ENCODE measurements at places on chromosomes 12 and 14. TPM values are rescaled to one million over a fixed set of nuclear protein-coding genes. Genes with fewer than 3 reads are reported as not detected.

GRCh38 chr14:21215879-21216251 is 53.4 kb downstream of the HNRNPC start:
- peaks cover 18% of the 10 kb centered on the region for H3K36me3 ChIP-seq
- peak overlapping the region; percentile 99 for H3K27ac ChIP-seq
- no peak for DNase-seq

GRCh38 chr12:60070552-60070951 is 474.7 kb downstream of the SLC16A7 start:
- H3K4me3 ChIP-seq: no peak overlapping the region
- no peaks in the 10 kb centered on the region for H3K27me3 ChIP-seq
- no peak overlapping the region for H3K27ac ChIP-seq
- H3K36me3 ChIP-seq: no peaks in the 10 kb centered on the region
- no peaks in the 10 kb centered on the region for H3K4me1 ChIP-seq
- DNase-seq: no peak

- no peak for DNase-seq
- H3K27ac ChIP-seq: no peak overlapping the region
- peaks cover 3% of the 10 kb centered on the region for H3K27me3 ChIP-seq
- H3K4me3 ChIP-seq: no peak overlapping the region
- no peaks in the 10 kb centered on the region for H3K36me3 ChIP-seq
- H3K4me1 ChIP-seq: no peaks in the 10 kb centered on the region
These were observed 2.2 kb downstream of the SLC10A1 start for GRCh38 chr14:69794791-69795190.

DNA sequence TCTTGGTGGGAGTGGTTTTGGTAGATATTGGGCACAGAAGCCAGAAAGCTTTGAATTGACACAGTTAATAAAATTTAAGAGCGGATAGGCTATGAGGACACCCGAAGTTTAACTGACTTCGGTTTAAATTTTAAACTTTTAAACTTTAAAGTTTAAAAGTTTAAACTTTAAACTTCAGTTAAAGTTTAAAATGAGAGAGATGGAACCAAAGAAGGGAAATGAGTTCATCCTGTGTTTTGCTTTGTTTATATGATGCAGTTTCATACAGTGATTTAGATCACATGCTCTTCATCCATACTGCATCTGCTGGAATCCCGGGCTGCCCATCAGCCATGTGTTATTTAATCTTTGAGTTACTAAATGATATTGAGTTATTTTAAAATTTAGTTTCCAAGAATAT is 27.2 kb upstream of the LRRK2 start:
- H3K36me3 ChIP-seq: no peaks in the 10 kb centered on the region
- H3K4me3 ChIP-seq: no peak overlapping the region
- peaks cover 10% of the 10 kb centered on the region for H3K27me3 ChIP-seq
- no peak overlapping the region for H3K27ac ChIP-seq
- peaks cover 5% of the 10 kb centered on the region for H3K4me1 ChIP-seq
- DNase-seq: no peak

OXA1L gene
- 135 TPM for total RNA-seq

DNA sequence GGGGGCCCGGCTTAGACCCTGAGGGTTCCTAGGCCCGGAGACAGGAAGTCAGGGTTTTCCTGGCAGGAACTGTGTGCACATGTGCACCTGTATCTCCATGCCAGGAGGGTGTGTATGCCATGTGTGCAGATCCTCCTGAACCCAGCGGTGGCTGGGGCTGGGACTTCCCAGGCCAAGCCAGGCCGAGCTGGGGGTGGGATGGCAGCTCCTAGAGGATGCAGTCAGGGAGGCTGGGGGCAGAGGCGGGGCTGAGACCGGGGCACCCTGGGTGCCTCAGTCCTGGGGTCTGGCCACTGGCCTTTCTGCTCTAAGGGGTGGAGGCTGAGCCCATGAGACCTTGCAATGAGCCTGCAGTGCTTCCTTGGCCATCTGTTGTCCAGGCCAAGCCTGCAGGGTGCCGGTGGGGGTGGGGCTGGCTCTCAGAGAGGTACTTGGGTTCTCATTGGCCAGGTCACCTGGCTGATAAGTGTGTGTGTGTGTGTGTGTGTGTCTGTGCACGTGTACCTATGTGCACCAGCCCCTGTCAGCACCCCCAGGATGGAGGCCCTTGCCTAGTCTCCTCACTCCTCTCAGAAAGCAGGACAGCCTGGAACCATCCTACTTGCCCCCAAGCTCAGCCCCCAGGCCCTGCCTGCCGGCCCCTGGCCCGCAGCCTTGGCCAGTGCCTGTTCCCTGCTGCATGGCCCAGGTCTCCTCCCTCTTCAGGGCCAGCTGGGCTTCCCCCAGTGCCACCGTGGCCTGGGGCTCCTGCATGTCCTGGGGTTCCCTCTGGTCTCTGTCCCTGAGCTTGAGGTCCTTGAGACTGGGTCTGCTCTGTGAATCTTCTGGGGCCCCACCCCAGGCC is 10.6 kb upstream of the TNFAIP2 start:
- no peak overlapping the region for H3K27ac ChIP-seq
- H3K36me3 ChIP-seq: no peaks in the 10 kb centered on the region

- DNase-seq: peak; percentile 22
- H3K27ac ChIP-seq: peak overlapping the region; percentile 27
- H3K4me3 ChIP-seq: peak overlapping the region; percentile 63
- H3K36me3 ChIP-seq: no peaks in the 10 kb centered on the region
- H3K4me1 ChIP-seq: peaks cover 25% of the 10 kb centered on the region
- no peaks in the 10 kb centered on the region for H3K27me3 ChIP-seq
These were observed 77.5 kb downstream of the PELI2 start for GRCh38 chr14:56195704-56196103.

GRCh38 chr12:106049105-106049504 is 89.6 kb downstream of the NUAK1 start:
- no peak overlapping the region for H3K4me3 ChIP-seq
- no peaks in the 10 kb centered on the region for H3K4me1 ChIP-seq

GRCh38 chr14:22255017-22255950 is 333.7 kb downstream of the DAD1 start:
- H3K4me1 ChIP-seq: no peaks in the 10 kb centered on the region
- DNase-seq: no peak
- H3K27me3 ChIP-seq: no peaks in the 10 kb centered on the region
- H3K36me3 ChIP-seq: no peaks in the 10 kb centered on the region

- no peaks in the 10 kb centered on the region for H3K27me3 ChIP-seq
- DNase-seq: no peak
- peaks cover 60% of the 10 kb centered on the region for H3K4me1 ChIP-seq
These were observed 735 bp upstream of the MAPKAPK5 start for GRCh38 chr12:111841236-111841749.

TMTC3 gene
- total RNA-seq: 9.8 TPM

ATP5F1B gene
- total RNA-seq: 661 TPM

INSM2 gene
- total RNA-seq: 0.16 TPM

- no peak for DNase-seq
- no peak overlapping the region for H3K4me3 ChIP-seq
- no peaks in the 10 kb centered on the region for H3K4me1 ChIP-seq
- no peaks in the 10 kb centered on the region for H3K27me3 ChIP-seq
- H3K27ac ChIP-seq: no peak overlapping the region
These were observed 79.1 kb upstream of the EGLN3 start for GRCh38 chr14:34029921-34030334.

MANSC1 gene
- 1.5 TPM for total RNA-seq

HOXC12 gene
- not detected for total RNA-seq

DNA sequence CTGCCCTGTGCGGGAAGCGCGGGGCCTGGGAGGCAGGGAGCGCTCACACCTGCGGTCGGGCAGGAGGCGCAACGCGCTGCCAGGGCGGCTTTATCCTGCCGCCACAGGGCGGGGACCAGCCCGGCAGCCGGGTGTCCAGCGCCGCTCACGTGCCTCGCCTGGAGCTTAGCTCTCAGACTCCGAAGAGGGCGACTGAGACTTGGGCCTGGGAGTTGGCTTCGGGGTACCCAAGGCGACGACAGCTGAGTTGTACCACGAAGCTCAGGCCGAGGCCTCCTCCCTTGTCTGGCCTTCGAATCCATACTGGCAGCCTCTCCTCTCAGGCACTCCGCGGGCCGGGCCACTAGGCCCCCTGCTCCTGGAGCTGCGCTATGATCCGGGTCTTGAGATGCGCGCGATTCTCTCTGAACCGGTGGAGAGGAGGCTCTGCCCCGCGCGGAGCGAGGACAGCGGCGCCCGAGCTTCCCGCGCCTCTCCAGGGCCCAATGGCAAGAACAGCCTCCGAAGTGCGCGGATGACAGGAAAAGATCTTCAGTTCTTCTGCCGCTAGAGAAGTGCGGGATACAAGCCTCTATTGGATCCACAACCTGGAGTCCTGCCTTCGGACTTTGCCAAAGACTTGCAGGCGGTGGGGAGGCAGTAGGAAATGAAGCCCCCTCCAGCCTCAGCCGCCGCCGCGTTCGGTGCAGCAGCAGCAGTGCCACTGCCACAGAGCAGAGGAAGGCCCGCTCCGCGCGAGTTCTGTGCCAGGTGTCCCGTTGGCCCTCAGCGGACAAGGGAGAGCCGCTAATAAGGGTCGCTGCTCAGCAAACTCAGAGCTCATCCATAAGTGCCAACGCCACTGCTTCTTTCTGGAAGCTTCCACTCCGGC is 6.8 kb downstream of the SIX1 start:
- H3K4me3 ChIP-seq: peak overlapping the region; percentile 72
- no peak for DNase-seq
- no peak overlapping the region for H3K27ac ChIP-seq
- peaks cover 1% of the 10 kb centered on the region for H3K36me3 ChIP-seq
- H3K4me1 ChIP-seq: peaks cover 51% of the 10 kb centered on the region

- DNase-seq: peak; percentile 91
- H3K4me3 ChIP-seq: peak overlapping the region; percentile 50
- H3K27me3 ChIP-seq: peaks cover 91% of the 10 kb centered on the region
- no peaks in the 10 kb centered on the region for H3K36me3 ChIP-seq
- H3K27ac ChIP-seq: peak overlapping the region; percentile 35
- peaks cover 54% of the 10 kb centered on the region for H3K4me1 ChIP-seq
These were observed 536 bp upstream of the WNT1 start for GRCh38 chr12:48977290-48978281.

- H3K36me3 ChIP-seq: peaks cover 30% of the 10 kb centered on the region
- H3K4me1 ChIP-seq: peaks cover 30% of the 10 kb centered on the region
- no peak for DNase-seq
- H3K4me3 ChIP-seq: no peak overlapping the region
- no peak overlapping the region for H3K27ac ChIP-seq
These were observed 36.7 kb downstream of the SLC25A47 start for GRCh38 chr14:100359881-100360280.

DNA sequence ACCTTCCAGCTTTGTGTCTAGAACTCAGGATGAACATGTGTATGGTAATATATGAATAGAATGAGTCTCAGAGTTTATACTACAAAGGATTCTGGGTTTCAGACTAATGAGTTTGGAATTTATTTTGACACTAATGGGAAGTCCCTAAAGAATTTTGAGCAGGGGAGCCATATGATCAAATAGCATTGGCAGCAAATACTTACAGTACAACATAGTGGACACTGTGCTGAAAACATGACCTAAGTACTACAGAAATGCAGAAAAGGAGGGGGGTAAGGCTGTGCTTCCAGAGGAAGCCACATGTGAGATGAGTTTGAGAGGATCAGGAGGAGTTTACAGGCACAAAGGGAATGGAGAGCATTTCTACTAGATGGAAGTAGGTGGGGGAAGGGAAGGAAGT is 225.8 kb downstream of the C12orf42 start:
- no peak overlapping the region for H3K27ac ChIP-seq
- H3K4me3 ChIP-seq: no peak overlapping the region
- H3K36me3 ChIP-seq: no peaks in the 10 kb centered on the region
- DNase-seq: no peak
- H3K4me1 ChIP-seq: peaks cover 26% of the 10 kb centered on the region

GRCh38 chr12:5276327-5276880 is 155.5 kb upstream of the NTF3 start:
- H3K27ac ChIP-seq: no peak overlapping the region
- no peaks in the 10 kb centered on the region for H3K36me3 ChIP-seq
- H3K27me3 ChIP-seq: no peaks in the 10 kb centered on the region
- no peaks in the 10 kb centered on the region for H3K4me1 ChIP-seq
- H3K4me3 ChIP-seq: no peak overlapping the region
- no peak for DNase-seq

GPR84 gene
- 3.8 TPM for total RNA-seq

DNA sequence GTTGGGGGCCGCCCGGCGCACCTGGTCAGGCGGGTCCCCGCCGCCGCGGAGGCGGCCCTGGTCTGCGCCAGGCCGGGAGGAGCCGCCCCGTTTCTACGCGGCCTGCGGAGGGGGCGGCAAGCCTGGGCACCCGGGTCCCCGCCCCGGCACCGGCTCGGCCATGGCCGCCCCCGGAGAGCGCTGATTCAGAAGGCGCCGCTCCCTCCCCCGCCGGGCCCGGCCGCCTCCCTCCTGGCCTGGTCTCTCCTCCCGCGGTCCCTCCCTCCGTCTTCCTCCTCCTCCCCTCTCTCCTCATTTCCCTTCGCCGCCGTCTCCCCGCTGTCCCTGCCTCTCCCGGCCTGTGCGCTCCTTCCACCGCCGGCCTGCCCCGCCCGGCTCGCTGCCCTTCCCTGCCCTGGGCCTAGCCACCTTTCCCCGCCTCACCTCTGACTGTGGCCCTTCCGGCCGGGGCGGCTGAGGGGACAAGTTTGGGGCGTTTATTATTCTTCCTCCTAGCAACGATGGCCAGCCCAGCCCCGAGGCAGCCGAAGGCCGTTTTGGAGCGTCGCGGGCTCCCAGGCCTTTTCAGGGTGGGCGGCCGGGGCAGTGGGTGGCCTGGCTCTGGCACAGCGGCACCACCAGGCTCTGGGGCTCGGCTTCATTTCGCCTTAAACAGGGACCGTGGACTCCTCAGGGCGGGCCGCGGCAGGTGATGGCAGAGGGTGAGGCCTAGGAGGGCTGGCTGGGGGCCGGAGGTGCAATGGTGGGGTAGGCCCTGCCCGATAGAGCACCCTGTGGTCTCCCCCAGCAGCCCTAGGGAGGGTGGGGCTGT is 768 bp downstream of the CEP170B start:
- H3K27me3 ChIP-seq: peaks cover 17% of the 10 kb centered on the region
- H3K36me3 ChIP-seq: no peaks in the 10 kb centered on the region
- peak; percentile 55 for DNase-seq
- peaks cover 5% of the 10 kb centered on the region for H3K4me1 ChIP-seq
- H3K4me3 ChIP-seq: peak overlapping the region; percentile 81

DAZAP2 gene
- 114 TPM for total RNA-seq

DNA sequence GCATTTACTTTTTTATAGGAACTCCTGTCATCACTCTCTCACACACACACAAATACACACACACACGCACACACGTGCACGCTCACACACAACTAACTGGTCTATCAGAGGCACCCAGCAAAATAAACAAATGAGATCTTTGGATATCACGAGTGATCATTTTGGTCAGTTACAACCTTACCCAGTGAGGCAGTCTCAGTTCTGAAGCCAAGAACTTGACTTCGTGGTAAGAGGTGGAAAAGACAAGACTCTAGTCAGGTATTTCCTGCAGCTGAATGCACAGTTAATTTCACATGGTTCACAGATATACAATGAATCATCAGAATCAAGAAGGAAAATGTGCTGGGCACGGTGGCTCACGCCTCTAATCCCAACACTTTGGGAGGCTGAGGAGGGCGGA is 39.4 kb downstream of the ATF7 start:
- H3K27ac ChIP-seq: no peak overlapping the region
- H3K4me3 ChIP-seq: no peak overlapping the region
- DNase-seq: no peak
- H3K4me1 ChIP-seq: peaks cover 56% of the 10 kb centered on the region
- peaks cover 1% of the 10 kb centered on the region for H3K36me3 ChIP-seq
- no peaks in the 10 kb centered on the region for H3K27me3 ChIP-seq

GRCh38 chr12:10031321-10031720 is 839 bp downstream of the CLEC9A start:
- no peak overlapping the region for H3K4me3 ChIP-seq
- no peaks in the 10 kb centered on the region for H3K36me3 ChIP-seq
- no peak for DNase-seq
- H3K4me1 ChIP-seq: no peaks in the 10 kb centered on the region
- no peak overlapping the region for H3K27ac ChIP-seq
- no peaks in the 10 kb centered on the region for H3K27me3 ChIP-seq

- no peaks in the 10 kb centered on the region for H3K4me1 ChIP-seq
- H3K4me3 ChIP-seq: no peak overlapping the region
- peaks cover 4% of the 10 kb centered on the region for H3K27me3 ChIP-seq
- no peaks in the 10 kb centered on the region for H3K36me3 ChIP-seq
- H3K27ac ChIP-seq: no peak overlapping the region
These were observed 4.2 kb downstream of the HSPB8 start for GRCh38 chr12:119182701-119183493.

Data from activated T-cell treated with anti-CD3 and anti-CD28 coated beads, Interleukin-2, amount 50 U/mL, for 72 hours (primary cell).